ENCODE measurements at places on chromosomes 16 and 17.

GRCh38 chr17:9389111-9389527 lies 186.5 kb downstream of the STX8 start:
- H3K27me3 ChIP-seq, result no peaks in the 10 kb centered on the region
- H3K4me3 ChIP-seq, result no peak overlapping the region
- no peak overlapping the region for H3K27ac ChIP-seq

GRCh38 chr17:4584917-4585637 lies 748 bp downstream of the SMTNL2 start:
- peak overlapping the region; percentile 60 for H3K27ac ChIP-seq
- peaks cover 21% of the 10 kb centered on the region for H3K4me1 ChIP-seq
- no peak for DNase-seq
- H3K27me3 ChIP-seq, result peaks cover 57% of the 10 kb centered on the region

DNA sequence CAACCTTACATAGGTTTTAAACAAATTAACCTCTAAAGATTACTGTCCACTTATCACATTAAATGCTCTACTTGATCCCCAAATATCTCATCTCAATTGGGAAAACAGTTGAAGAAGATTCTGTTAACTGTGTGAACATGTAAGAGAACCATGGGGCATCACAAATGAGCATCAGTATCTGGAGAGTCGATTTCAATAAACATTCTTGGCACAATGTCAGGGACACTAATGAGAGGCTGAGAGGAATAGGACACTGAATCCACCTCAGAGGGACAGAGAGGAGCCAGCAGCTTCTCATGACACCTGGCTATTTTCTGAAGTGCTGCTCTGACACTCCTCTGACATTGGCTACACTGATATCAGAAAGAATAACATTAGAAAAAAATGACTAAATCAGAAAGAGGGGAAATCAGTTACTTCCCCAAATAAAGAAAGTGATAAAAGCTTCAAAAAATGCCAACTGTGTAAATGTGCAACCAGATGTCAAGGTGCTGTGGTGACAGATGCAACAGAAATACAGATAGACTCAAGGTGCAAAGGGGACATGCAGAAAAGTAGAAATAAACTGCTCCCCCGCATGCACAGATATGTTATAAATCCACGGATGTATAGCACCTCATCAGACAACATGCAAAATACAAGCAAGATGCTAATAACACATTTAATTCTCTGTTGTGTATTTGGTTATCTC lies 67.4 kb downstream of the SNX11 start:
- no peaks in the 10 kb centered on the region for H3K36me3 ChIP-seq
- H3K27me3 ChIP-seq, result no peaks in the 10 kb centered on the region
- H3K4me3 ChIP-seq, result no peak overlapping the region
- no peak overlapping the region for H3K27ac ChIP-seq
- DNase-seq, result no peak

- peaks cover 24% of the 10 kb centered on the region for H3K36me3 ChIP-seq
- DNase-seq, result peak; percentile 91
- H3K27me3 ChIP-seq, result no peaks in the 10 kb centered on the region
- H3K27ac ChIP-seq, result peak within 1 kb of the TSS; percentile 82
- H3K4me1 ChIP-seq, result peaks cover 29% of the 10 kb centered on the region
Observed at GRCh38 chr16:55508941-55509931, at the start of gene LPCAT2. LPCAT2 (plus strand) TSS chr16:55509072; CDS start chr16:55509182, 110 bp downstream.

DNA sequence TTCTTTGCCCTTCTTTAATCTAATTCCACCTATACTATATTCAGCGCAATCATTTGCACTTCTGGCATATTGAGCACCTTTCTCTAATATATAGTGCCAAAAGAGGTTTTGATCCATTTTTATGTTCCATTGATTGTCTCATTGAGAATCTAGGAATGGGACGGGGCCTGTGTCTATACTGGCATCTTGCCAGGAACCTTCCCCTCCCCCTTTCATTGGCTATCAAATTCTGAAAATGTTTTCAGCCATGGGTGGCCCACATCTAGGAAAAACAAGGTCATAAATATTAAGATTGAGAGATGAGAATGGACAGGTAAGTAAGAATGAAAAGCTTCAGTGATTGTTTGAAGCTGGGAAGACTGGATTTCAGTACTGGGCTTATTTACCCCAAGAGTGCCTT lies 159.9 kb downstream of the FTO start:
- DNase-seq, result no peak
- no peak overlapping the region for H3K4me3 ChIP-seq
- H3K36me3 ChIP-seq, result peaks cover 24% of the 10 kb centered on the region
- no peaks in the 10 kb centered on the region for H3K27me3 ChIP-seq

GRCh38 chr16:29316761-29317183 lies 89.7 kb downstream of the NPIPB11 start:
- no peak for DNase-seq
- H3K36me3 ChIP-seq, result peaks cover 17% of the 10 kb centered on the region
- no peaks in the 10 kb centered on the region for H3K27me3 ChIP-seq
- H3K27ac ChIP-seq, result no peak overlapping the region
- H3K4me1 ChIP-seq, result peaks cover 16% of the 10 kb centered on the region
- H3K4me3 ChIP-seq, result no peak overlapping the region

DNA sequence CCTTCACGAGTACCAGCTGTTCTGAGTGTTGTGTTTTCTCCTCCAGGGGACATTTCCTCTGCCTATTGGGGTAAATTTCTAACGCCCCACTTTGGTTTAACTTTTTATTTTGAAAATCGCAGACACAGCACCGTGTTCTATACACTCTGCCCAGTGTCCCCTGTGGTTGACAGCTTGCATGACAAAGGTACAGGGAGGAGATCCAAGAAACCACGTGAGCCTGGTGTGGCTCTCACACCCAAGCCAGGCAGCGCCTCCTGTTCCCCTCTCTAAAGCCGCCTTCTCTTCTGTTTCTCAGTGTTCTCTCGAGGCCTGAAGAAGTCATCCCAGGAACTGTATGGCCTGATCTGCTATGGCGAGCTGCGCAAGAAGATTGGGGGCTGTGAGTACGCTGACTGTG lies 25.4 kb downstream of the CRAMP1 start:
- no peak overlapping the region for H3K4me3 ChIP-seq
- no peak overlapping the region for H3K27ac ChIP-seq
- peaks cover 75% of the 10 kb centered on the region for H3K36me3 ChIP-seq
- H3K4me1 ChIP-seq, result peaks cover 11% of the 10 kb centered on the region
- no peak for DNase-seq

DNA sequence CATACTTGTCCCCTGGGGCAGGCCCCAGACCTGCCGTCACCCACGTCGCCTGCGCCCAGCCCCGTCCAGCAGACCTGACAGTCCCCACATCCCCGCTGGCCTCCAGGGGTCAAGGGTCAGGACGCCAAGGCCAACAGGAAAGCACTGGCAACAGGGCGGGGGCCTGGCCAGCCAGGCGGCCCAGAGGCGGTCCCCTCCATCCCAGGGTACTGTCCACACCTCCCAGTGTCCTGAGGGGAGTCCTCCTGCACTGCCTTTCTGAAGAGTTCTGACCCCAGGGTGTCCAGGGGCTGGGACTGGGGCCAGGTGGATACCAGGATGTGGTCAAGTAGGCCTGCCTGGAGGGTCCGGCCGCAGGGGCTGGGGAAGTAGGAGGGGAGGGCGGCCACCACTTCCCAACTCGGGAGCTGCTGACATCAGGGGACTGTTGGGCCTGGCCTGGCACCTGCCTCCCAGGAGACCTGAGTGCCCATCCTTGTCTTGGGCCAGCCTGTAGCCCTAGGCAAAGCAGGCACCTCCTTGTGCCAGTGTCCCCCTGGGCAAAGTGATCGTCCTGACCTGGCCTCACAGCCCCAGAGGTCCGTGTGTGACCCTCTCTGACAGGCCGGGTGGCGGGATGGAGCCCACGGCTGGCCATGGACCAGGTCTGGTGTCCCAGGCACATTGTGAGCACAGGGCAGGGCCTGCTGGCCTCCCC lies 6.7 kb upstream of the AXIN1 start:
- no peak for DNase-seq
- no peaks in the 10 kb centered on the region for H3K27me3 ChIP-seq
- no peaks in the 10 kb centered on the region for H3K36me3 ChIP-seq
- H3K27ac ChIP-seq, result no peak overlapping the region

DNA sequence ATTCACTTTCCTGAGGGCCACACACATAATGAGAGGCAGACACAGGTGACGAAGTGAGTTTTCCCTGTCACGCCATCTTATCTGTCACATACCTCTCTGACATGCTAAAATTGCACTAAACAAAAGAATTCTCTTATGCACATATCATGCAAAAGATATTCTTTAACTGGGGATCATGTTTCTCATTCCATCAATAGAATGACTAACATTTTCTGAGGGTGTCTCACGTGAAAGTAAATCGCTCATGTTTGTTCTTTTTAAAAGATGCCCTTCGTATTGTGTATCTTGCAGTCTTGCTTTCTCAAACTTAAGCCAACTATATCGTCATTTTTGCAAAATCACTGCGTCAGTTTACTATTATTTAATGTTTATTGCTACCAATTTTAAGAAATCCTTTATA lies 306.4 kb downstream of the WWOX start:
- H3K4me1 ChIP-seq, result no peaks in the 10 kb centered on the region
- no peak overlapping the region for H3K4me3 ChIP-seq
- no peak for DNase-seq
- H3K36me3 ChIP-seq, result no peaks in the 10 kb centered on the region

DNA sequence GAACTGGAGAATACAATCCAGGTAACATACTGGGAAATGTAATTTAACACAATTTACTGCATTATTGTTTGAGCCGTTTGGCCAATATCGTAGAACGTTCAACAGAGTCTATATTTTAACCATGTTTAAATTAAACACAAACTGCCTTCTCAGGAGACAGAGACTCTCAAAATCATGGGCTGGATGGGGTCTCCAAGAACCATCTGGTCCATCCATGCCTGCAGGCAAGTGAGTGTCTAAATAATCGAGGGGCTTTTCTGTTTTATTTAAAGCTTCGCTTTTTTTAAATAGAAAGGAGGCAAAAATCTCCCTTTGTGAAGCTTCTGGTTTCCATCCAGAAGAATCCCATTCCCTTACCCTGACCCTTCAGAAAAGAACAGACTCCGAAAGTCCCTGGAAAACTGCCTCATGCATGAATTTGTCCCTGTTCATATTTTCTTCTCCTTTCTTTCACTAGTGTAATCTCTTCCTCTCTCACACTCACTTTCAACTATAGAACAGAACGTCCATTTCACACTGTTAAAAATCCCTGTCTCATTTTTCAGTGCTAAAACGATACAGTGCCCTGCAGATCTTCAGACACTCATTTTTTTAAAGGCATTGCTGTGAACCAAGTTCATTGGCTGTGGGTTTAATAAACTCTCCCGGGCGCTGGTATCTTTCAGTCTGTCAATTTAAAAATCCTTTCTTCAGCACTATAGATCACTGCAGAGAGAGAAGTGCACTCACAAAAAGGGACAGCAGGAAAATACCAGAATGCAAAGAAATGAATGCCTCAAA lies 111.4 kb upstream of the TOM1L1 start:
- no peaks in the 10 kb centered on the region for H3K4me1 ChIP-seq
- no peaks in the 10 kb centered on the region for H3K36me3 ChIP-seq
- no peak overlapping the region for H3K4me3 ChIP-seq
- no peak overlapping the region for H3K27ac ChIP-seq
- no peaks in the 10 kb centered on the region for H3K27me3 ChIP-seq

DNA sequence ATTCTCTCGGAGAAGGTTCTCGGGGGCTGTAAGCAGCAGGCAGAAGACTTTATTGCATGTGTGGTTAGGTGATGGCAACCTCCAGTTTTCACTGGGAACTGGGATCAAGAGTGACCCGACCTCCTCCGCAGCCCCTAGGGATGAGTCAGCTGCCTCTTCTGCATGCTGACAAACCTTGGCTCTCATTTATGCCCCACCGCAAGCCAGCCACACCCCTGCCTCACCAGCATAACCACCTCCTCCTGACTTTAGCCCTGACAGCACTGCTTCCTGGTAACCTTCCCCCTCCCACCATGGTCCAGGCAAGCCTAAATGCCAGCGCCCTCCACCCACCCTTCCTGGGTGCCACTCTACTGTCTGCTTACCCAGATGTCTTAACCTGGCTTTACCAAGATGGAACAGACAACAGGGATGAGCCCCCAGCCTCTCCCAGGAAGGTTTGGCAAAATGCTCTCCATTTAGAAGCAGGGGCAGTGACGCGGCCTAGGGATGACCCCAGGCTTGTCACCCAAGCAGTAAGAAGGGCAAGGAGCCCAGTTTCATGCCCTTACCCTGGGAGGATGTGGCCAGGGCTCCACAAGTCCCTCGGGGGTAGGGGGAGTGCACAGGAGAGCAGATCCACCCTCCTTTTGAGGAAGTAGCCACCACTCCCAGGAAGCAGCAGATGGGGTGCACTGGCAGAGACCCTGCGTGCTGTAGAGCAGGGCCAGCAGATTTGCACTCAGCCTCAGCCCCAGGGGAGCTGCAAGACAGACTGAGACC lies 73.5 kb downstream of the GOSR1 start:
- DNase-seq, result peak; percentile 19
- no peaks in the 10 kb centered on the region for H3K4me1 ChIP-seq
- H3K27me3 ChIP-seq, result no peaks in the 10 kb centered on the region
- H3K4me3 ChIP-seq, result no peak overlapping the region

DNA sequence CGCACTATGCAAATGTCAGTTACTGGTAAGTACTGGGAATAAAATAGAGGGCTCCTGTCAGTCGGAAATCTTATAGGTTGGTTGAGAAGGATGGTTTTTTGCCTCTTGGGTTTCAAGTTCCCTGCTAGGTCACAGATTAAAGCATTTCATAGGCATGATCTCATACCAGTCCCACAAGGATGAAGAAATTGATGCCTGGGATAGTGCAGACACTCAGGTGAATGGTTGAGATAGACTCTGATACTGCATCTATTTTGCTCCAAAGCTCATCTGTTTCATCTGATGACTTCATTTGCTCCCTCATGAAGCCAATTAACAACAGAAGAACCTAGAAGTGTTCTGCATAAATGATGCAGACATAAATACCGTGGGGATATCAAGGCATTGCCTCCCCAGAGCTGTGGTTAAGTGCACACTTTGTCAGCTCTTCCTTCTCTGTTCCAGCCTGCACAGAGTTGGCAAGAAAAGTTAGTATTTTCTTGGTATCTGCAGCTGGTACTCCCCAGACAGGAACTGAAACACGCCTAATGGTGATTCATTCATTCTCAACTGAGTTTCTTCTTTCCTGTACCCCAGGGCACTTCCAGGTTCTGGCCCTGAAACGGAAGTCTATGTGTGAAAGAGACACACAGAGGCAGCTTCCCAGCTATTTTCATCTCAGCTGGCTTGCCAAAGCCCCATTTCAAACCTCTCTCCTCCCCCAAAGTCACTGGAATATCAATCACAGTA lies 418.3 kb upstream of the SALL1 start:
- DNase-seq, result no peak
- H3K4me1 ChIP-seq, result no peaks in the 10 kb centered on the region
- no peak overlapping the region for H3K27ac ChIP-seq
- no peaks in the 10 kb centered on the region for H3K36me3 ChIP-seq
- no peak overlapping the region for H3K4me3 ChIP-seq

GRCh38 chr17:78718575-78719208 lies 63.4 kb downstream of the CYTH1 start:
- no peak for DNase-seq
- H3K4me3 ChIP-seq, result no peak overlapping the region
- no peaks in the 10 kb centered on the region for H3K36me3 ChIP-seq
- no peaks in the 10 kb centered on the region for H3K27me3 ChIP-seq
- peak overlapping the region; percentile 42 for H3K27ac ChIP-seq
- H3K4me1 ChIP-seq, result peaks cover 100% of the 10 kb centered on the region

GRCh38 chr17:57357830-57358430 lies 101.6 kb downstream of the MSI2 start:
- H3K4me3 ChIP-seq, result no peak overlapping the region
- H3K27ac ChIP-seq, result peak overlapping the region; percentile 64
- H3K4me1 ChIP-seq, result peaks cover 41% of the 10 kb centered on the region
- H3K36me3 ChIP-seq, result no peaks in the 10 kb centered on the region
- DNase-seq, result peak; percentile 52
- no peaks in the 10 kb centered on the region for H3K27me3 ChIP-seq
